ENCODE measurements at places on chromosomes 4 and X.

- H3K4me1 ChIP-seq, result no peaks in the 10 kb centered on the region
- no peak overlapping the region for H3K27ac ChIP-seq
- DNase-seq, result no peak
- no peak overlapping the region for H3K4me3 ChIP-seq
Observed at GRCh38 chrX:50838820-50839600, 25.0 kb upstream of the SHROOM4 start.

DNA sequence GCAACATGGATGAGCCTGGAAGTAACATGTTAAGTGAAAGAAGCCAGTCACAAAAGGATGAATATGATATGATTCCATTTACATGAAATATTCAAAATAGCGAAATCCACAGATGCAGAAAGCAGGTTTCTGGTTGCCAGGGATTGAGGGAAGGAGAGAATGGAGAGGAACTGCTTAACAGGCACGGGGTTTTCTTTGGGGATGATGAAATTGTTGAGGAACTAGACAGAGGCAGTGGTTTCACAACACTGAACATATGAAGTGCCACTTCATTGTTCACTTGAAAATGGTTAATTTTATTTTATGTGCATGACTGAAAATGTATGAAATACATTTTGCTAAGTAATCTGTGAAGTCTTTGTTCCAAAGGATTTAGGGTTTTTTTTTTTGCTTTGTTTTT is 182.5 kb upstream of the TBL1X start:
- DNase-seq, result no peak
- H3K4me3 ChIP-seq, result no peak overlapping the region
- no peak overlapping the region for H3K27ac ChIP-seq
- peaks cover 1% of the 10 kb centered on the region for H3K4me1 ChIP-seq
- H3K27me3 ChIP-seq, result no peaks in the 10 kb centered on the region
- no peaks in the 10 kb centered on the region for H3K36me3 ChIP-seq

- H3K4me3 ChIP-seq, result no peak overlapping the region
- DNase-seq, result no peak
- H3K4me1 ChIP-seq, result no peaks in the 10 kb centered on the region
- H3K27ac ChIP-seq, result no peak overlapping the region
- no peaks in the 10 kb centered on the region for H3K27me3 ChIP-seq
Observed at GRCh38 chr4:22334155-22334554, 181.7 kb downstream of the ADGRA3 start.

DNA sequence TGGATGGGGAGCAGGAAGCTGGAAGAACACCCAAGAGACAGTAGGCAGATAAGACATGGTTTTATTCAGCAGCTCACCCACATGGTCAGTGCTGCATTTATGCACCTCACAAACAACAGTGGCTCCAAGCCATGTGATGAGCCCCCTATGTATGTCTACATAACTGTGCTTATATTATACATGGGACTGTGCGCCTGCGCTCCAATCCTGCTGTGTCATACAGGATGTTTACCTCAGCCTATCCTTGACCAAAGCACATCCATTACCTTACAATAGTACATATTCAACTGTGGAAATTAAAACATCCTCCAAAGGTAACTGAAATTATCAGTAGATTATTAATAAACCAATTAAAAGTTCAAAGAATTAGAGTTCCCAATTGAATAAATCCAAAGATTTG is 44.1 kb upstream of the SGMS2 start:
- H3K4me3 ChIP-seq, result no peak overlapping the region
- no peaks in the 10 kb centered on the region for H3K27me3 ChIP-seq
- H3K4me1 ChIP-seq, result no peaks in the 10 kb centered on the region

DNA sequence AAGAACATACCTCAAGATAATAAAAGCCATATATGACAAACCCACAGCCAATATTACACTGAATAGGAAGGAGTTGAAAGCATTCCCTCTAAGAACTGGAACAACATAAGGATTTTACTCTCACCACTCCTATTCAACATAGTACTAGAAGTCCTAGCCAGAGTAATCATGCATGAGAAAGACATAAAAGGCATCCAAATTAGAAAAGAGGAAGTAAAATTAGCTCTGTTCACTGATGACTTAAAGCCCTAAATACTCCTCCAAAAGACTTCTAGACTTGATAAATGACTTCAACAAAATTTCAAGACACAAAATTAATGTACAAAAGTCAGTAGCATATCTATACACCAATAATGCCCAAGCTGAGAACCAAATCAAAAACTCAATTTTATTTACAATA is 235.7 kb downstream of the NKX6-1 start:
- H3K4me1 ChIP-seq, result peaks cover 10% of the 10 kb centered on the region
- no peak overlapping the region for H3K4me3 ChIP-seq
- no peak for DNase-seq

- H3K27me3 ChIP-seq, result no peaks in the 10 kb centered on the region
- no peak overlapping the region for H3K27ac ChIP-seq
- DNase-seq, result no peak
- no peaks in the 10 kb centered on the region for H3K36me3 ChIP-seq
- no peak overlapping the region for H3K4me3 ChIP-seq
Observed at GRCh38 chr4:120080533-120080932, 13.9 kb upstream of the MAD2L1 start.

GRCh38 chrX:36445566-36445965 is 526.0 kb downstream of the CFAP47 start:
- H3K27ac ChIP-seq, result no peak overlapping the region
- no peaks in the 10 kb centered on the region for H3K27me3 ChIP-seq
- no peaks in the 10 kb centered on the region for H3K4me1 ChIP-seq
- no peaks in the 10 kb centered on the region for H3K36me3 ChIP-seq

DNA sequence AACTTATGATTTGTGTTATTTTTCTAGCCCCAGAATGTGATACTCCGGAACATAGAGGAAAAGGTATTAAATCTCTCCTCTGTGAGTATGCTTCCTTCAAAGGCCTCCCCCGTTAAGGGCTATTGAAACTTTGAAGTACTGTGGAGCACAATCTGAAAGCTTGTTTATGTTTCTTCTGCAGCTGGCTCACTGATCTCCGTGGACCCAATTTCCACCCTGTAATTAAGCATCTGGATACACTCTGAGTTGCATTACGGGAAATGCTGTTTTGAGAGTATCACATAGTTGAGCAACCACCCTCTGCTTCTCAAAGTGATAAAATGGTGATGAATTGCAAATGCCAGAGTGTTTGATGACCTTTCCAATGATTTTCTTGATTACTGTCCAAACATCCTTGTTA is 296.8 kb upstream of the PABPC5 start:
- no peak overlapping the region for H3K27ac ChIP-seq
- no peak for DNase-seq
- no peaks in the 10 kb centered on the region for H3K27me3 ChIP-seq
- H3K4me1 ChIP-seq, result peaks cover 8% of the 10 kb centered on the region
- H3K4me3 ChIP-seq, result no peak overlapping the region
- no peaks in the 10 kb centered on the region for H3K36me3 ChIP-seq
